ENCODE measurements at places on chromosomes 16 and 17.

GRCh38 chr16:79325226-79325945 lies 275.2 kb downstream of the MAF start:
- DNase-seq, result no peak

DNA sequence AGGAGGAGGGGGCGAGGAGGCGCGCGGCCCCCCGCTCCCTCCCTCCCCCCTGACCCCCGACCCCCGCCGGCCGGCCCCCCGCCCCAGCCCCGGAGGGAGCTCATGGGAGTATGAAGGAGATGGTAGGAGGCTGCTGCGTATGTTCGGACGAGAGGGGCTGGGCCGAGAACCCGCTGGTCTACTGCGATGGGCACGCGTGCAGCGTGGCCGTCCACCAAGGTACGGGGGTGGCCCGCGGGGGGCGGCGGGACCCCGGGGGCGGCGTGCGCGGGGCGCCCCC lies 390 bp downstream of the MLLT6 start:
- DNase-seq, result no peak

- peak; percentile 92 for DNase-seq
These were observed 4.4 kb upstream of the MAP2K3 start for GRCh38 chr17:21280081-21280518.

DNA sequence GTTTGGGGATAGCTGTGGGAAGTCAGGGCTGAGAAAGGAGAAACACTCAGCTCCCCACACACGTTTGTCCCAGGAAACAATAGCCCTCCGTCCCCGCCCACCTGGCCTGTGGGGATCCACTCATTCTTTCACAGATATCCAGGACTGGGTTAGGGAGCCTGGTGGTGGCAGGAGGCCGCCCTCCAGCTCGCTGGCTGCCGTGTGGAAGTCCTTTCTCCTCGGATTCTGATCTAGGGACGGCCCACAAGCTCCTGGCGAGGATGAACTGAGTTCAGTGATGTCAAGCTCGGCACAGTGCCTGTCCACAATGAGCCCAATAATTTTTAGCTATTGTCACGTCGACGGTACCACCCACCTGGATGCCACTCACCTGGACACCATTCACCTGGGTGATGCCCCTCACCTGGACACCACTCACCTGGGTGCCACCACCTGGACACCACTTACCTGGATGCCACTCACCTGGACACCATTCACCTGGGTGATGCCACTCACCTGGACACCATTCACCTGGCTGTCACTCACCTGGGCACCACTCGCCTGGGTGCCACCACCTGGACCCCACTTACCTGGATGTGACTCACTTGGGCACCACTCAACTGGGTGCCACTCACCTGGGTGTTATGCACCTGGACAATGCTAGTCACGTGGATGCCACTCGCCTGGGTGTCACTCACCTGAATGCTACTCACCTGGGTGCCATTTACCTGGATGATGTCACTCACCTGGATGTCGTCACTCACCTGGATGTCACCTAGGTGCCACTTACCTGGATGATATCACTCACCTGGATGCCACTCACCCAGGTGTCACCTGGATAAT lies 172.5 kb upstream of the FOXF1 start:
- no peak for DNase-seq

DNA sequence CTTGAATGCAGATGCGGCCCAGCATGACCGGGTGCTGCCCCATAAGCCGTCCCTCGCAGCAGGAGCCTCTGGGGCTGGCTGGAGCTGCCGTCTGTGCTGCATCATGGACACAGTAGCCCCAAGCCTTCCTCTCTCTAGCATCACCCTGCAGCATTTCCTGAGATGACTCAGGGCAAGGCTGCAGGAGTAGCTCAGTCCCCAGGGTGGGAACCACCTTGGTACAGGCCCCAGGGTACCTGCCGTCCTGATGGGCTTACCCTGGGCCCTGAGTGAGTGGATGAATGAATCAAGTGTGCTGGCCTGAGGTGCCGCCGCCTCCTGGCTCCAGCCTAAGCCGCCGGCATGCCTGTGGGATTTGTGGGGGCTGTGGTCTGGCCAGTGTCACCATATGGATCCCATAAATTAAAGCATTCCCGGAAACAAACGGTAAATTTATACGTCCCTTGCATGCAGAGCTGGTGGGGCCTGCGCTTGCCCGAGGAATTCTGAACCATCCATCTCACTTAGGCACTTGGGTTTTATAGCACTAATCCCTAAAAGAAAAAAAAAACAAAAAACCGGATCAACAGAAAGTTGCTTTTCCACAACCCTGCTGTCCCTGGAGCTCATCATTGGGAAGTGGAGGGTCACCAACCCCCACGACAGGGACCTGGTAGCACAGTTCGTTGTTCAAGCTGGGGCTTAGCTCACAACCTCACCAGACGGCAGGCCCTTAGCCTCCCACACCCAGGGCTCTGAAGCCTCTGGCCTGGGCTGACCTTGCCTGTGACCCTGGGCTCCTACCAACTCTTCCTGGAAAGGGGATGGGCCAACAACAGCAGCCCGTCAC lies 242.6 kb upstream of the CIBAR2 start:
- DNase-seq, result no peak

- DNase-seq, result no peak
These were observed 4.7 kb downstream of the FBXL16 start for GRCh38 chr16:700684-701584.

GRCh38 chr16:23134274-23134673 lies 15.0 kb downstream of the USP31 start:
- DNase-seq, result no peak

DNA sequence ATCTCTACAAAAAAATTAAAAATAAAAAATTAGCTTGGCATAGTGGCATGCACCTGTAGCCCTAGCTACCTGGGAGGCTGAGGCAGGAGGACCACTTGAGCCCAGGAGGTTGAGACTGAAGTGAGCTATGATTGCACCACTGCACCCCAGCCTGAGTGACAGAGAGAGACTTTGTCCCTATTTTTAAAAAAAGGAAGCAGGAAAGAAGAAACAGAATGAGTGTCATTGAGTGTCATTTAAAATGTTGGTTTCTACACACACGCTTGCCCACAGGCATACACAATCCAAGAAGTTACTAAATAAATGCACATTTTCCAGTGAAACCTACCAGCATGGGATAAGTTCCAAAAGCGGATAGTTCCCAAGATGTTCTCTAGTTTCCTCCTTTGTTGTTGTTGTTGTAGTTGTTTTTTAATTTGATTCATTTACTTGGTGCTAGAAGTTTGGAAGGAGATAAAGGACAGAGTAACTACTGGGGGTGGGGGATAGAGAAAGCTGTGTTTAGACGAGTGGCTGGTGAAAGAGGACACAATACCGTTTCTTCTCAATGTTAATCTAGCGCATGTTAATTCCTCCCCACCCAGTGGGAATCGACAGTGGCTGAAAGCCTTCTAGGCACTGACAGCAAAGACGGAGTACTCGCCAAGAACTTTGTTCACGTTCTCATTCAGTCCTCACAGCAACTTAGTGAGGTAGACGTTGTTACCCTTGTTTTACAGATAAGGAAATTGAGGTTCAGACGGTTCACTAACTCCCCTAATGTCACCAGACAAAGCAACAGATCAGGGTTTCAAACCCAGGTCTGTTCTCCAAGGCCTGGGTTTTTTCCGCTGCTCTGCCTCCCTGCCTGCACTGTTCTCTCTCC lies 17.3 kb downstream of the MRPS23 start:
- no peak for DNase-seq

DNA sequence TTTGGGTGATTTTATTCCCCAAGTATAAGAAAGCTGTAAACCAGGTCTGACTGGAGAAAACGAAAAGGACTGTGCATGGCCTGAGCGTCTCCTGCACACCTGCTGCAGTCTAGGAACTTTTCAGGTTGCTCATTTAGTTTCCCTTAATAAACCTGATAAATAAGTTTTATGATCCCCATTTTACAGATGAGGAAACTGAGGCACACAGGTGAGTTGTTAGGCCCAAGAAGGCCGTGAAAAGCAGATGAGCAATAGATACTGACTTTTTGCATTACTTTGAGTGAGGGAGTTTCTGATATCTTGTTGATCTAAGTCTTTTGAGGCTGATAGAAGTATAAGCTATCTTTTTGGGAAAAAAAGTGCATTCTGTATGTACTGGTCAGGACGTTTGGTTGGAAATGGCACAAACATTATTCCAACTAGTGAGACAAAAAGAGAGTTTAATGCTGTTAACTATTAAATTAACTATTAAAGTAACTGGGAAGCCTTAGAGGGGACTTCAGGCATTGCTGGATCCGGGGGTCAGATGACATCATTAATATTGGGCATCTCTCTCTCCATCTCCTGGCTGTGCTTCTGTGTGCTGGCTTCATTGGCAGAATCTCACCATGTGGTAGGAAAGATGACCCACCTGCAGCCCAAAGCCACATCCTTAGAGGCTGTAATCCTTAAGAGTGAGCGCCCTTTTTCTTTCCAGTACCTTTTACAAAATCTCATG lies 163.4 kb downstream of the CMIP start:
- DNase-seq, result no peak

- no peak for DNase-seq
These were observed 9.5 kb downstream of the MRPL27 start for GRCh38 chr17:50363217-50364060.

DNA sequence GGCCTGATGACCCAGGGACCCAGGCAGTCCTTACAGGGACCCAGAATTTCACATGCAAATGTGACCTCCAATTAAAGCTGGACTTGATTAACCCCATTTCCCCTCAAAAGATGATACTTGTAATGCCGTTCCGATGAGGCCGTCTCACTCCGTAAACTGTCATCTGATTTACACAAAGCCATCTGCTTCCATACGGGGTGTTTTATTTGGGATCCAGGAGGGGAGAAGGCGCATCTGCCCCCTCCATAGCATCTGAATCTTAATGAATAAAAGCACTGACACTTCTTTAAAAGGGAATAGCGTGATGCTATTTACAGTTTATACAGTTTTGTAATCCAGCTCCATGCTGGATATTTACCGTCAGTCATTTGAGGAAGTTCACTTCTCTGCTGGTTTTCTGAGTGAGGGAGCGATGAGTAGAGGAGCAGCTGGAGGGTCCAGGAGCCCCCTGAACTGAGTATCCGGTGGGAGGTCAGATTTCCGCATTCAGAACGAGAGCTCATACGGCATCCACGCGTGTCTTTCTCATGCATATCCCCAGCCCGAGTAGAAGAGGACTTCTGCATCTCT lies 452.7 kb downstream of the WWOX start:
- no peak for DNase-seq

- DNase-seq, result peak; percentile 79
These were observed 39.3 kb downstream of the CYB561 start for GRCh38 chr17:63406689-63407330.

- DNase-seq, result no peak
These were observed 9.5 kb downstream of the SLC6A4 start for GRCh38 chr17:30225919-30226553.

DNA sequence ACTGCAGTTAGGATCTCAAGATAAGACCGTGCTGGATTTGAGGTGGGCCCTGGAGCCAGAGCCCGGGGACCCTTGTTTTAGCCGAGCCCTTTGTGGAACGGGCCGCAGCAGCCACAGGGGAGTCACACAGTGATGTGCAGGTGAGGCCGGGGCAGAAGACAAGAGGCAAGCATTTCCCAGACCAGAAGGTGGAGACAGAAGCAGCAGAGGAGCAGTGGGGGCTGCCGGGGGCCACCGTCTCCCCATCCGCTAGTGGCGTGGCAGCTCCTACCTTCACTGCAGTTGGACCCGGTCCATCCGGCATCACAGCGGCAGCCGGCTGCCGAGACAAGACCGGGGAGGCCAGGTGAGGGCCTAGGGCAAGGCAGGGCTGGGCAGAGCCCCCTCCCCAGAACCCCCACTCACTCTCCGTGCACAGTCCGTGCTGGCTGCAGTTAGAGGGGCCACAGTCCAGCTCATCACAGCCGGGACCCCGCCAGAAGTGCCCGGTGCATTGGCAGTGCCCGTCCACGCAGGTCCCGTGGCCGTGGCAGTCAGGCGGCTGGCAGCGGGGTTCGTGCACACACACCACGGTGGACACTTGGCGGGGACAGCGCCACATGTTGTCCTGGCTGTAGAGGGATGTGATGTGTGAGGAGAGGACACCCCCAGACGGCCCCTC lies 6.0 kb downstream of the NAGPA start:
- no peak for DNase-seq

GRCh38 chr16:11005611-11005975 lies 61.2 kb downstream of the CLEC16A start:
- DNase-seq, result no peak

DNA sequence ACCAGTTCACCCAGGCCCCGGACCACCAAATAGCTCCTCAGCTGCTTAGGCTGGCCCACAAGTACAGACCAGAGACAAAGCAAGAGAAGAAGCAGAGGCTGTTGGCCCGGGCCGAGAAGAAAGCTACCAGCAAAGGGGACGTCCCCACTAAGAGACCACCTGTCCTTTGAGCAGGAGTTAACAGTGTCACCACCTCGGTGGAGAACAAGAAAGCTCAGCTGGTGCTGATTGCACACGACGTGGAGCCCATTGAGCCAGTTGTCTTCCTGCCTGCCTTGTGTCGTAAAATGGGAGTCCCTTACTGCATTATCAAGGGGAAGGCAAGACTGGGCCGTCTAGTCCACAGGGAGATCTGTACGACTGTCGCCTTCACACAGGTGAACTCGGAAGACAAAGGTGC lies 15.4 kb downstream of the FOXF1 start:
- no peak for DNase-seq

- DNase-seq, result no peak
These were observed 302.7 kb upstream of the MYOCD start for GRCh38 chr17:12362853-12363455.

- no peak for DNase-seq
These were observed 5.0 kb upstream of the TRAF4 start for GRCh38 chr17:28738680-28739384.

DNA sequence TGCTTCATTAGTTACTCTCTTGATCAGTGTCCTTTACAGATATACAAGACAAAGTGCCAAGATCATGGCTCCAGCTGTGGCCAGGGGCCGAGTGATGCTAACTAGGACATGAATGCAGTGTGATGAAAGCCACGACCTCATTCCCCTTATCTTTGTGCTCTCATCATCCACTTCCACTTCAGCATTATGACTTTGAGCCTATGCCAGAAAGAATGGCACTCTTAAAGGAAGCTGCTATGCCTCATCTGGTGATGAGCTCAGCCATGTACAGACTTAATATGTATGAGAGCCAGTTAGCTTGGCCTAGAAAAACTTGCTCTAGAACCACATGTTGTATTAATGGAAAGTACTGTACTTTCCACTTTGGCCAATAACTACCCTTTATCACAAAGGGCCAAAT lies 179.1 kb downstream of the TOX3 start:
- no peak for DNase-seq

DNA sequence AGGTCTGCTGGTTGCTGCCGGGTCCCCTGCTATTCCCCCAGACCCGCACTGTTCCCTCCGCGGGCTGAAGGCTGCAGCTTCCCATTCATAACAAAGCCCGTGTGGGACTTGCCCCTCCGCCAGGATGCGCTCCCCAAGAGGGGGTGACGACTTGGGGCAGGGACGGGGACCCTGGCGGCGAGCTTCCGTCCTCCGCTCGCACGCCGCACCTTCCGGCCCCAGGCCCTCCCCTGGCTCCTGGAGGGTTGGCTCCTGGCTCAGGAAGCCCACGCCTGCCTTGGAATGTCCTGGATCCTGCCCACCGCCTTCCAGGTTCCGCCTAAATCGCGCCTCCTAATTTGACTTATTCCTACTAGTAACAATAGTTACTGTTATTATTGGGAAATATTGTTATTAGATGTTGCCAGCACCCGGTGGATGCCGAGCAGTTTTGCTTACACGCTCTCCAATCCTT lies 1.1 kb upstream of the TFAP4 start:
- DNase-seq, result peak; percentile 56
